Activated T-helper 9 cell treated with anti-CD3 and anti-CD28 coated beads, Interleukin-2, amount 50 U/mL, for 16 hours (primary cell): ENCODE measurements at places on chromosomes 16 and 17.

DNA sequence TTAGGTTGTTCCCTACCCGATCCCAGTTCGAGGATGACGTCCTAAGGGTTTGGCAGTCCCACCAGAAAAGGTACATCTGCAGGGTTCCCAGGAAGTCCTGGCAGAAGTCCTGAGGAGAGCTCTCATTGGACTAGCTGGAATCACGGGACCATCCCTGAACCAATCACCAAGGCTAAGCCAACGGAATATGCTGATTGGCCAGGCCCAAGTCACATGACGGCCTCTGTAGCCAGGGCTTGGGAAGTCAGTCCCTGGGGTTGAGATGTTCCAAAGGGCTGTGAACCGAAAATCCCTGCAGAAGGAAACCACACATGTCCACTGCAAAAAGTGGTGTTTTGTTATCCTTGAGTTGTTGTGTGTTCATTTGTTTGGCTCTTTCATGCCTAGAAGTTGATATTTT is 68.2 kb upstream of the ZNF423 start:
- no peak for DNase-seq

DNA sequence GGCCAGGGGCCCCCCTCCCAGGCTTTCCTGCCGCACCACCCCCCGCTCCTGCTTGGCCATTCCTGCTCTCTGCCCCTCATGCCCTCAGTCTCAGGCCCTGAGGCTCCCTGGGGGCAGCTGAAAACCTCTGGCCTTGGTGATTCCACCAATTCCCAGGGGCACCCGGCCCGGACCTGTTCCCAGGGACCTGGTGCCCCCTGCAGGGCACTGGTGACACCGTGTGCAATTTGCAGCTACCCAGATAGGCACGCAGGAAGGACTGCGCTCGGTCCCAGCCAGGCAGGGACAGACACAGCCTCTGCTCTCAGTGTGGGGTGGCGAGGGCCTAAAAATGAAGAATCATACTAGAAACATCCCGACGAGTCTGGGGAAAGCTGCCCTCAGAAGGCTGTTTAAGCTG is 13.4 kb downstream of the WFDC1 start:
- no peak for DNase-seq

GRCh38 chr17:11999696-12000095 is 2.4 kb upstream of the ZNF18 start:
- DNase-seq = no peak

DNA sequence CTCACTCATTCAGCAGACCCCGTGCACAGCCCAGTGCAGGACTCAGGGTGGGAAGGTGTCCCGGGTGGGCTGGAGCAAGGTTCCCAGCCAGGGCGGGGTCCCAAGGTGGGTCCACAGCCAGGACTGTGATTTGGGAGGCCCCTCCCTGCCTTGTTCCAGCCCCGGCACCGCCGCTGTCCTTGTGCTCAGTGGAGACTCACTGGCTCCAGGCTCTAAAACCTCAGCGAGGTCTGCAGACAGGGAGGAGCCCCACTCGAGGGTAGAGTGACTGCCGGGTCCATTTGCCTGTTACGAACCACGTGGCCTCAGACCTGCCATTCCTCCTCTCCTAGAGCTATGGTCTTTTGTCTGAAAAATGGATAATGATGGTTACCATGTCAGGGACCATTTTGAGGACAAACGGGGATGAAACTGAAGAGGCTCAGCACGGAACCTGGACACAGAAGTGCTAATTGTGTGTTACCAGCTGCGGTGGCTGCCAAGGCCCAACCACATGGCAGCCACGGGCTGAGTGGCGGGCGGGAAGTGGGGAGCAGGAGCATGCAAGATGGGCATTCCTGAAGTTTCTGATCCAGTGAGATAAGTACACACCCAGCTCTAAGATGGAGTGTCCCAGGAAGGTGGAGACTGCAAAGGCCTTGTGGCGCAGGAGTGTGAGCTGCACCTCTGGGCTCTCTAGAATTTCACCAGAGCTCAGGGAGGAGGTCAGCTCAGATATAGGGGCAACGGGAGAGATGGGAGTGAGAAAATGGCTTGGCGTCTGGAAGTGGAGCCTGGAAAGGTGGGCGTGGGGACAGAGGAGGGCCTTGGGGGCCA is 317.6 kb downstream of the SEC14L1 start:
- DNase-seq = no peak

DNA sequence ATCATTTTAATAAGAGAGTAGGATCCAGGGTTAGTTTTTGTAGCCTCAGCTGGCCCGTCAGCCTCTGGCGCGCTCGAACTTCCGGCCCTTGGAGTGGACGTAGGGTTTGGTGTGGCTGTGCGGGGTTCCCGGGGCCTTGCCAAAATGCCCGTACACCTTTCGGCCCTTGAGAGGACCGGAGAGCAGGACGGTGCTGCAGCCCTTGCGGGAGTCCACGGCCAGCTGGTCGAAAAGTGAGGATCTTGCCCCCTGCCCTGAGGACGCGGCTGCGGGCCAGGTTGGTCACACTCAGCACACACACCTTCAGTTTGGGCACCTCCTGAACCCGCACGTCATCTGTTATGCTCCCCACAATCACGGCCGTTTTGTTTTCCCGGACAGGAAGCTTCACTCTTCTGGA is 42.2 kb upstream of the CNTNAP4 start:
- no peak for DNase-seq

DNA sequence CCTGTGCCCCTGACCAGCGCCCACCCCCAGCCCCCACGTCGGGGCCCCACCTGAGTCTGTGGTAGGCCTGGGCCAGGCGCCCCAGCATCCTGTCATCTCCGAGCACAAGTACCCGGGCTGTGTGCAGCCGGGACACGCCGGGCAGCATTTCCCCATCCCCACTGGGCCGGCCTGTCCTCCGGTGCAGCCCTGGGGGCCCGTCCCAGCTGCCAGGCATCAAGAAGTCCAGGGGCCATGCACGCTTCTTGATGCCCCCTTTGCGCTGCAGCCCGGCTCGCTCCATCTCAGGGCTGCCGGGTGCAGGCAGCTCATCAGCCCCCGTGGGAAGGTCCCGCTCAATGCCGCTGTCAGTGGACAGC is 29.3 kb upstream of the MFSD6L start:
- no peak for DNase-seq

- no peak for DNase-seq
Measured at GRCh38 chr16:73483076-73483791, 435.3 kb upstream of the ZFHX3 start.

GRCh38 chr17:57422574-57423164 is 166.3 kb downstream of the MSI2 start:
- no peak for DNase-seq

GRCh38 chr17:44043272-44043696 is 23.2 kb downstream of the LSM12 start:
- no peak for DNase-seq
